ENCODE measurements at places on chromosomes 7 and 10. TPM values are rescaled to one million over a fixed set of nuclear protein-coding genes. Genes with fewer than 3 reads are reported as not detected.

Gene GARIN1A
- total RNA-seq: 1.5 TPM

Gene SH2D4B
- not detected for total RNA-seq

Gene CROT
- 20.7 TPM for total RNA-seq

Gene CCDC7
- total RNA-seq: 13.1 TPM

Gene PPP1R3A
- total RNA-seq: not detected

All from smooth muscle cell of trachea (primary cell).